Hippocampal formation (tissue), 2 donors: ENCODE measurements at places on chromosomes 6 and 20.
A peak's percentile ranks its signal among the peaks of the same experiment; 100 is the strongest.

- no peak for DNase-seq
Observed at GRCh38 chr6:36633915-36634314, 39.8 kb downstream of the SRSF3 start.

GRCh38 chr6:25428758-25429317 is 149.7 kb downstream of the CARMIL1 start:
- no peak for DNase-seq

GRCh38 chr6:111530218-111530617 is 47.2 kb upstream of the REV3L start:
- DNase-seq: no peak

- DNase-seq: no peak
Observed at GRCh38 chr6:106381881-106382280, 21.4 kb downstream of the CRYBG1 start.

DNA sequence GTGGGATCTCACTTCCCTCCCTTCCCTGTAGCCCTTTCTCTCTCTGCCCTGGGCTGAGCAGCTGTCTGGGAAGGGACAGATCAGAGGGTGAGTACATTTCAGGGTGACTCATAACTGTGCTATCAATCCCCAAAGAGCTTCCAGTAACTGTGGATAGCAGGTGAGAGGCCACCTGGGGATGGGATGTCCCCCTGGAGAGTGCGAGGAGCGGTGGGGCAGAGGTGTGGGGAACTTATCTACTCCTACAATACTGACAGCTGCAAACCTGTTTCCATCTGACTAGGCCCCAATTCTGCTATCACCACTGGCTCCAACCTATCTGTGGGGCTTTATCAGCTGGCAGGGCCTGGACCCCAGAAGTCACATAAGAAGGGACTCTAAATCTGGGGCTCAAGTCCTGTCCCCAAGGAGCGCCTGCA is 32.6 kb downstream of the KCNK5 start:
- no peak for DNase-seq

- no peak for DNase-seq
Observed at GRCh38 chr20:46027245-46027853, 1.7 kb upstream of the SLC12A5 start.

DNA sequence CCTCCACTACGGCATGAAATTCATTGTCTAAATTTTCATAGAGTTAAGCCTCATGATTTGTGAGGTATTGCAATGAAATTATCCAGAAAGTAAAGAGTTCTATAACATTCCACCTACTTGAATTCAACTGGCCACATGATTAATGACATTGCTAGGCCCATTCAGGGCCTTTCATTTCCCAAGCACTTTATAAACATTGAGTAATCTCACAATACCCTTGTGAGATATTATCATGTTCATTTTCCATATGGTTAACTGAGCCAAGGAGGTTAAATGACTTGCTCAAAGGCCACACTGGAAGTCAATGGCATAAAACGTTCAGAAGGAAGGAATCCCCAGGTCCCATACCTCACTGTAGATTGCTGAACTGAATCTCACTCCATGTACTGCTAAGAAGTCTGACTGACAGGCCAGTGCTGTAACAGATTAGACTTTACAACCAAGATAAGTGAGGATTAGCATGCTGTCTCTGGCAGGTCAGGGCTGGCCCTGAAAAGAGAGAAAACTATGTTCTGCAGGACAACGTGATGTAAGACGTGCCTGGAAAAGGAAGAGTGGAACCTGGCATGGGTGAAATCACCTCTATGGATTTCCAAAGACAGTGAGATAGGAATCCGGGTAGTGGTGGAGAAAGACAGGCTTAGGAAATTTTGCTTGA is 75.9 kb upstream of the SPACA1 start:
- no peak for DNase-seq

DNA sequence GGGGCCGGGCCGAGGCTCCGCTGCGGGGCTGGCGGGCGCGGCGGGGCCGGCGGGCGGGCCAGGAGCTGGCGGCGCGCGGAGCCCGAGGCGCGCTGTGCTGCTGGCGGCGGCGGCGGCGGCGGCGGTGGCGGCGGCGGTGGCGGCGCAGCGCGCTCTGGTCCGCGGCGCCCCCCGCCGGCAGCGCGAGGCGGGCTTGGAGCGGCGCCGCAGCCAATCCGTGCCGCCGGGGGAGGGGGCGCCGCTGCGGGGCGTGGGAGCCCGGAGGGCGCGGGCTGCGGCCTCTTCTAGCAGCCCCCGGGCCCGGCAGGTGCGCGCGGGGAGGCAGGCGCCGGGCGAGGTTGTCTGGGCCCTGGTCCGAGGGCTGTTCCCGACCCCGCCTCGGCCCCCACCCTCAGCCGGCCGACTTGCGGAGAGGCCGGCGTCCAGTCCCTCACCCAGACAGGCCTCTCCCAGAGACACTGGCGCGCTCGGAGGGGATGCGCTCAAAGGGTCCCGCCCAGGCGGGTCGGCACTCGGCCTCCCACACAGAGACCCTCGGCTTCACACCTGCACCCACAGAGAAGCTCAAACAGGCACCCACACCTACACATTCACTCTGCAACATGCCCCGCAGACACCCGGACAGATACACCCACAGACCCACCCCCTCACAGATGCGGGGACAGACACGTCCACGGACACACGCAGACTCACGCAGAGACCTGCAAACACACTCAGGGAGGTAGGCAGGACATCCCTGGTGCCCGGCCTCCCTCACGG is at the start of gene RIMS4:
Gene RIMS4, minus strand, starts transcription at position 156 of the 759 bp plus-strand sequence. CDS start 275 bp downstream, outside the sequence.
- DNase-seq: no peak

DNA sequence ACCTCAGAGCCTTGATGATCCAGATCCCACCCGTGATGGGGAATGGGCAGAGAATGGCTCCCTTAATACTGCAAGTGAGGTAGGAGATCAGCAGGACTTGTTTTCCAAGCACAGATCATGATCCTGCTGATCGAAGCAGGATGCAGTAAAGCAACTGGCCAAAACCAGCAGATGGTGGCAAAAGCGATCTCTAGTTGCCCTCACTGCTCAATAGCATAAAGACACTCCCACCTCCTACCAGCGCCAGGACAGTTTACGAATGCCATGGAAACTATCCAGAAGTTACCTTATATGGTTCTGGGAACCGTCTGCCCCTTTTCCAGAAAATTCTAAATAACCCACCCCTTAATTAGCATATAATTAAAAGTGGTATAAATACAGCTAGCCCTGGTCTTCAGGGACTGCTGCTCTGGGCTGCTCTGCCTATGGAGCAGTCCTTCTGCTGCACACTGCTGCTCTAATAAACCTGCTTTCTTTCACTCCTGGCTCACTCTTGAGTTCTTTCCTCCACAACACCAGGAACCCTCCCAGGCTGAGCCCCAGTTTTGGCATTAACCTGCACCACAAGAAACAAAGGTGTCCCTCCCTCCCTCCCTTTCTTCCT is 415.8 kb downstream of the PREX1 start:
- DNase-seq: no peak

GRCh38 chr20:58787211-58788005 is 63.3 kb downstream of the GNAS-AS1 start:
- no peak for DNase-seq

DNA sequence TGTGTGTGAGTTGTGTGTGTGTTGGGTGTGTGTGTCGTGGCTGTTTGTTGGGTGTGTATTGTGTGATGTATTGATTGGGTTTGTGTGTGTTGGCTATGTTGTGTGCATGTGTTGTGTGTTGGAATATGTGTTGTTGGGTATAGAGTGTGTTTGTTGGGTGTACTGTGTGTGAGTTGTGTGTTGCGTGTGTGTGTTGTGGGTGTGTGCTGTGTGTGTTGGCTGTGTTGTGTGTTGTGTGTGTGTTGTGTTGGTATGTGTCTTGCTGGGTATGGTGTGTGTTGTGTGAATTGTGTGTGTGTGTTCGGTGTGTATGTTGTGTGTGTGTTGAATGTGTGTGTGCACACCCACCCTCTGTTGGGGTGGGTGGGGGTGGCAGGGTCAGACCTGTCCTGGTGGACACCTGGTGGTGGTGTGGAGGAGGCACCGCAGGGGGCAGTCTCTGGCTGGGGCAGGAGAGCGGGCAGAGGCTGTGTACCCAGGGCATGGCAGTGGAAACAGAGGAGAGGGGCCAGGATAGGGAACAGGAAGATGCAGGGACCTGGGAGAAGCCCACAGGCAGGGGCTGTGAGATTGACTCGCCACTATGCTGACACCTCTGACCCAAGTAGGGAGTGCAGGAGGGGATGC is 25.5 kb upstream of the PXDC1 start:
- DNase-seq: no peak

- no peak for DNase-seq
Observed at GRCh38 chr20:19786311-19786710, 28.3 kb downstream of the RIN2 start.

DNA sequence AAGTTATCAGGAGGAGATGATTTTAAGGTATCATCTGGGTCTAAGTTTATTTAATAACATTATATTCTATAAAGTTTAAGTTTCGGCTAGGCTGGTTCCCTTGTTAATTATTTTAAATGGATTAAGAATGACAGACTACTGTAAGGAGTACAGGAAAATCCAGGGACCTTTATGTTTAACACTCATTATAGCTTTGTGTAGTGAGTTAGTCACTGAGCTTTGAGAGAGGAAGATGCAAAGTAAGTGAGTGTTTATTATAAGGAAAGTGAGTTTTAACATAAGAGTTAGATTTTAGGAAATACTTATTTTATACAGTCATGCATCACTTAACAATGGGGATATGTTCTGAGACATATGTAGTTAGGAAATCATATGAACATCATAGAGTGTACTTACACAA is 485.5 kb downstream of the MMUT start:
- DNase-seq: no peak

DNA sequence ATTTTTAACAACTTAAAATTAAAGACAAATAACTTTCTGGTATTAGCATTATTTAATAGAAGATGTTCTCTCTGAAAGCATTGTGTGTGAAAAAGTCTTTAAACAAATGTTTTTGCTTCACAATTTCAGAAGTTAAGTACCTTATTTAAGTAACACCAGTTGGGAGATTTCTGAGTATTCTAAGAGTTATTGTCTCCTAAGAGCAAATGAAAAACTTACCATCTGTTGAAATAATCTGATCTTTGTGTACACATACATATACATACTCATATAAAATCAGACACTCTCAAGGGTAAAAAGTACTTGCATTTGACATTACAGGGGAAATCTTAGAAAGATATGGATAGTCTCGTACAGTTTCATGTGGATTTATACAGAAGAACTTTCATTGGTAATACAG is 2.4 kb downstream of the BTBD3 start:
- no peak for DNase-seq

- no peak for DNase-seq
Observed at GRCh38 chr20:57197352-57198131, 68.9 kb downstream of the BMP7 start.

- DNase-seq: no peak
Observed at GRCh38 chr6:52590152-52590891, 13.5 kb upstream of the TRAM2 start.

- DNase-seq: no peak
Observed at GRCh38 chr6:451847-452246, 60.3 kb downstream of the IRF4 start.

- DNase-seq: no peak
Observed at GRCh38 chr6:162688751-162689345, 38.7 kb downstream of the PRKN start.

DNA sequence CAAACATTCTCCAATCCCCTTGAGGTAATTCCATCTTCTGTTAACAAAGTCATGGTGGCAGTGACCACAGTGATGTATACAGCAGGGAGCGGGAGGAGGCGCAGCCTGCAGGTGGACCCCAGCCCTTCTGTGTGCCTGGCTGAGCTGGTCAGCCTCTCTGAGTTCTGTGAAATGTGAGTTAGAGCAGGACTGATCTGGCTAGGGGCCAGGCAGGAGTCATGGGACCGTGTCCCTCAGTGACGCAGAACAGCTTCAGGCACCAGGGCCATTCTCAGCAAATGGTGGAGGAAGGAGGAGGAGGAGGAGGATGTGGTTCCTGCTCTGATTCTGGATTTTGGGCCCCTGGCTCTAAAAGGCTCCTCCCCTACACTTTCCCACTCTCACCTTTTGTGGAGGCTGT is 6.9 kb downstream of the PHACTR3 start:
- DNase-seq: no peak

DNA sequence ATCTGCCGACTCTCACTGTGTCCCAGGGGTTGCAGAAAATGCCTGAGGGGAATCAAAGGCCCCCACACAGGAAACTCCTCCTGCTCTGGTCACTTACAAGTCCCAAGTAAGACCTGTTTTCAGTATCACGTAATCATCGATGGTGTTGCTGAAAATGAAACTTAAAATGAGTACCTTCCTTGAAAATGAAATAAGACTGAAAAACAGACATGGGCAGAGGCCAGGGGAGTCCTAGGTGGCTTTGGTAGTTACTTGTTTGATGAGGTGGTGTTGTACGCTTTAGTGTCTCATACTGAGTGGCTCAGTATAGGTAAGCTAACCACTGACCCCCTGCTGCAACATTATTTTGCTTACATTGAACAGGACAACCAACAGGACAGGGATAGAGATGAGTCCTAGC is 43.0 kb upstream of the SYNCRIP start:
- DNase-seq: no peak

DNA sequence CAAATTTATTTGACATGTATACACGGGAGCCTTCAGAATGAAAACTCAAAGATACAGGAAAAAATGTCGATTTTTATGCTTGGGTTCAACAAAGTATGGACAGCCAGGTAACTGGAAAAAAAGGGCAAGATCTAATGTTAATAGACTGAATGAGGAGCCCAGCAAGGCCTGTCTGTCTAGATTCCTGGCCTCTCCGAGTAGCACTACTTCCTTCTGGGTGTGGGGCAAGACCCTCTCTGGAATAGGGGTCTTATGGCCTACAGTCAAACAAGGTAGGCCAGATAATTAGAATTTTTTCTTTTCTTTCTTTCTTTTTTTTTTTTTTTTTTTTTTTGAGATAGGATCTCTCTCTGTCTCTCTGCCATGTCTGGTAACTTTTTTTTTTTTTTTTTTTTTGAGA is 113.4 kb upstream of the SHLD1 start:
- DNase-seq: no peak

- no peak for DNase-seq
Observed at GRCh38 chr6:152846825-152847224, 96.2 kb downstream of the VIP start.

GRCh38 chr6:108795122-108795521 is 53.1 kb upstream of the ARMC2 start:
- DNase-seq: no peak

GRCh38 chr20:46438156-46438750 is 31.8 kb upstream of the ELMO2 start:
- DNase-seq: peak; percentile 89

DNA sequence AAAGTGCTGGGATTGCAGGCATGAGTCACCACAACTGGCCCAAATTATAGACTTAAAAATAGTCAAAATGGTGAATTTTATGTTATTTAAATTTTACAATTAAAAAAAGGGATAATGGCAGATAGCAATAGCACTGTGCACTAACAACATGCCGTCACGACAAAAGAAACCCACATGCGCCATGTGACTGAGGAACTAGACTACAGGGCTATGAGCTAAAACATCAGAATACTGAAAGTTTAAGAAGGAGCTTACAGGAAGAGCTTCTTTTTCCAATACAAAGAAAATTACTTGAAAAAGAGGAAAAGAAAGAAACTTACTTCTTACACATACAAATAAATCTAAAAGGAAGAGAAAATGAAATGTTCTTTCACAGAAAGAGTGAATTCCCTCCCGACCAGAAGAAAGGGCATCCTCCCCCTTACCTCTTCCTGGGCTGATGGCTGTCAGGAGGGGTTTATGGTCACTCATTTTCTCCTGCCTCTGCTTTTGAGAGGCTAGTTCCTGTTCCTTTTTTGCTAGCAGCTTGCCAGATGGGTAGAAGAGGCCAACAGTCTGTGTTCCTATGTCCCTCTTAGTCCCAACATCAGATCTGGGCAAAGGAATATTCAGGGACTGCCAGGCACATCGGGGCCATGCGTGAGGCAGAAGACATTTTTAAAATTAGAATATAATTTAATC is 54.5 kb downstream of the DZANK1 start:
- no peak for DNase-seq
